ENCODE measurements at places on chromosomes 16 and 17.

- no peak for DNase-seq
Measured at GRCh38 chr17:8338753-8339140, 893 bp upstream of the ODF4 start.

DNA sequence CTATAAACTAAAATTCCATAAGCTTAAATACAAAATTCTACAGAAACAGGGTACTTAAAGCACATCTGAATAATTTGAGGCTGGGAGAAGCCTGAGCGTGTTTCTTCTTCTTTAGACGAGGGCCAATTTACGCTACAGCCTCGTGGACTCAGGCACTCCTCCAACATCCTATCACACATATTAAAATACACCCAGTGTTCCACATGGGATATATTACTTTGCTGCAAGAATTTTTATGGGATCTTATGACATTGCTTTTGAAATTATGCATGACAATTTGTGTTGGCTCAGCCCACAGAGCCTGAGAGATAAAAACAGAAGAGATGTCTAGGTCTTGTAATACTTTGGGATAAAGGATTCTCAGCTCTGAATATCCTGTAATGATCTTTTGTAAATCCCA, 3.5 kb upstream of the TANGO6 start:
- DNase-seq, result no peak

DNA sequence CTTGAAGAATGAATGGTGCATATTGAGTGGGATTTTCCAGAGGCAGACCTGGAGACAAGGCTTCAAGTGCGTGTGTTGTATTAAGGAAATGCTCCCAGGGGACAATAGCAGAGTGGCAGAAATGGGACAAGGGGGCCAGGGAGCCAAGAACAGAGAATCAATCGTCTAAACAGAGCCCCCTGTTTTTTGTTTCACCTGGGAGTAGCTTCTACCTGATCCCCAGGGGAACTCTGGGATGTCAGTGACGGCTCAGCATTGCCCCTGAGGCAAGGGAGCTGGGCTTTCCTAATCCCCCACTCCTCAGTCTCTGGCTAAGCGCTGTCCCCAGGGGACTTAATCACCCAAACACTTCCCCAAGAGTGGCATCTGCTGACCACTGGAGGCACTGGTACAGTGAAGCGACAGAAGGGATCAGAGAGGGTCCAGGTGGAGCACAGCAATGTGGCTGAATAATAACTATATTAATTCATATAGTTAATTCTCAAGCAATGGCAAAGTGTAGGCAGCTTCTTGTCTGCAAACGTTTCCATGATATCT, 35.7 kb upstream of the C16orf78 start:
- no peak for DNase-seq

GRCh38 chr17:77601054-77601979, 357.2 kb upstream of the TNRC6C start:
- no peak for DNase-seq

DNA sequence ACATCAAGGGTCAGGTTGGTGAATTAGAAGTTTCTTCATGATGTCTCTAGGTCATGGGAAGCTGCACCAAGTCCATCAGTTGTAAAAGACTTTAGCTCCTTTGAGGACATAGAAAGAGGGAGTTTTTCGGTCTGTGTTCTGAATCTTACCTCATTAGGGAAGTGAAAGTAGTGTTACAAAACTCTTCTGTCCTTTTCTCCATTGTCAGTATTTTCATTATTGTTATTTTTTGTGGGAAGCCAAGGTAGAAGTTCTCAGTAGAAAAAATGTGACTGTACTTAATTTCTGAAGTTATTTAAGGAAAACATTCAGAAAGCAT, 24.2 kb downstream of the MAP3K3 start:
- DNase-seq, result no peak

GRCh38 chr16:30033270-30033669, 2.2 kb upstream of the TLCD3B start:
- no peak for DNase-seq

DNA sequence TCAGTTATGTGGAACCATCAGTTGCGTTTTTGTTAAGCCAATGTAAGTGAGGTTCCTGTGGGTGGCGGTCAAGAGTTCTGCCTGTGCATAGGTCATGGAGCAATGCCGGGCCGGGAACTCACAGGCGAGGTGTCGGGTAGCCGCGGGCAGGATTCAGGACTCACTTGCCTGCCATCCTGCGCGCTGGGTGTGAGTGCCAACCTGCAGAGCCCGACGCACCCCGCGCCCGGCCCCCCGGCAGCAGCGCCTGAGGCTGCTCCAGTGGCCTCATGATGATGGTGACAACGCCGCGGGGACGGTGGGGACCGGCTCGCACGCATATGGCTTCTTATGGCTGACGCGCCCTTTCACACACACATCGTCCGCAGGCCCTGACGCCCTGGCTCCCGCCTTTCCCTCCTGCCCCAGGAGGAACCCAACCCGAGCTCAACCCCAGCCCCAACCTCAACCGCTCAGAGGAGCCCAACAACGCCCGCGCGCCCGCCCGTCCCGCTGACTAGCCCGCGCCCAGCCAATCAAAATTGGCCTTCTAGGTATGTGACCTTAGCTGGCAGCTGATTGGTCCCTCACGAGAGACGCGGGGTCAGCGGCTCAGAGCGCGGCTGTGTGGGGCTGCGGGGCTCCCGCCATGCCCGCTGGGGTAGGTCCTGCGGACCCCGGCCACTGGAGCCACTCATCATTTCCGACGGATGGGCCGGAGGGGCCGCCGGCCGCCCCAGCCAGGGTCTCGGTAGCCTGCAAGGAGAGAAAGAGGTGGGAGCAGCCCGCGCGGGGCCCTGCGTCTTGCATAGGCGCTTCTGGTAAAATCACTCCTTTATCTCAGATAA, at the start of gene C16orf95:
Gene C16orf95, minus strand, starts transcription at position 470 of the 827 bp plus-strand sequence. Its CDS starts 150 bp downstream, at position 320.
- DNase-seq, result peak; percentile 100

DNA sequence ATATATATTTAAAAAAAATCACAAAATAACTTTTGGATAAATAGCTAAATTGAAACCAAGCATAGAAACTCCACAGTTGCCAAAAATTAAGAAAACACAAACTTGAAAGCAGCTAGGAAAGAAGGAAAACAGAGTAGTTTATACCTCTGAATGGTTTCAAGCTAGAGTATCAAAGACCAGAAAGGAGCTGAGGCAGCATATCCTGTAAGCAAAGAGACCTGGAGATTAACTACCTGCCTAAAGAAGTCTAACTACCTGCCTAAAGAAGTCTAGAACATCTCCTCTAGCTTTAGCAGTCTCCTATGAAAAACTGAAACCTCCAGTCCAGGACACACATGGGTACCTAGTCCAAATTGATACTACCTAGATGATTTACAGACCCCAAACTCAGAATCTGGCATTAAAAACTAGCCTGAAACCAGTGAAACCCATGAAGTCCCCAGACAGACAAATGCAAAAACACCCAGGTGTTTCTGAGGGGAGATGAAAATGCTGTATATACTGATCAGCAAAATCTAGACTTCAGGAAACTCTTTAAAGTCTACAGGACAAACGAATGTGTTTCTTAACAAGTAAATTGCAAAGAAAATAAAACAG, 17.6 kb downstream of the APPBP2 start:
- no peak for DNase-seq

DNA sequence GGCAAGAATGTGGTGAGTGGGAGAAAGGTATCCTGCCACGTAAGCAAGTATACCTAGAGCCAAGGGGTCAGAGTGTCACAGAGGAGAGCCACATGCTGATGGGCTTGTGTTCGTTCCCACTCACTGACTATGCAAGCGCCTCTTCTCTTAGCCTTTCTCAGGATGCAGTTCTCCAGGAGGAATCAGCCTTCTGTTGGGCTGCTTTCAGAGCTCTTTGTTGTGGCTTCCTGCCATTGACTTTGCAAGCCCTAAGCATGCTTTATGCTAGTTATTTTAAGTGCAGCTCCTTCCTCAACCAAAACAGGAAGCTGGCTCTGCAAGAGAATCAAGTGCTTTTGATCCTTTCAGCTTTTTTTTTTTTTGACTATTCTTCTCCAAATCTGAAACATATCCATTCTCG, 66.6 kb downstream of the SIAH1 start:
- no peak for DNase-seq

GRCh38 chr17:48046296-48046695, 1.9 kb upstream of the NFE2L1 start:
- DNase-seq, result no peak

GRCh38 chr16:89378947-89379771, 111.2 kb downstream of the ANKRD11 start:
- DNase-seq, result no peak

DNA sequence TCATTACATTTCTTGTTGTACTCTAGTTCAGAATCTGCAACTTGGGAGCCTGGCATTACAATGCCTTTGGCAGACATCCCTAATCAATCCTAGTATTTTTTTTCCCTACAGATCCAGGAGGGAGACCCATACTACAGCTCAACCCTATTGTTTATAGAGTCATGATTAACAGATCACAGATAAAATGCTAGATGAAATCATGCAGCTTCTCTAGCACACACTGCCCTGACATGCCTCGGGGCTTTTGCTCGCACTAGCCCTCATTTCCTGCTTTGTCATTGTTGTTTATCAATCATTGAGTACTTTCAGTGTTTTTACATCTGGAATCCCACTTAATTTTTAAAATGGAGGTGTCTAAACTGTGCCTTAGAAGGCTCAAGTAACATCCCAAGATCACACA, 412.5 kb downstream of the CA10 start:
- DNase-seq, result no peak

GRCh38 chr16:47045023-47045422, 71.5 kb upstream of the DNAJA2 start:
- DNase-seq, result no peak

DNA sequence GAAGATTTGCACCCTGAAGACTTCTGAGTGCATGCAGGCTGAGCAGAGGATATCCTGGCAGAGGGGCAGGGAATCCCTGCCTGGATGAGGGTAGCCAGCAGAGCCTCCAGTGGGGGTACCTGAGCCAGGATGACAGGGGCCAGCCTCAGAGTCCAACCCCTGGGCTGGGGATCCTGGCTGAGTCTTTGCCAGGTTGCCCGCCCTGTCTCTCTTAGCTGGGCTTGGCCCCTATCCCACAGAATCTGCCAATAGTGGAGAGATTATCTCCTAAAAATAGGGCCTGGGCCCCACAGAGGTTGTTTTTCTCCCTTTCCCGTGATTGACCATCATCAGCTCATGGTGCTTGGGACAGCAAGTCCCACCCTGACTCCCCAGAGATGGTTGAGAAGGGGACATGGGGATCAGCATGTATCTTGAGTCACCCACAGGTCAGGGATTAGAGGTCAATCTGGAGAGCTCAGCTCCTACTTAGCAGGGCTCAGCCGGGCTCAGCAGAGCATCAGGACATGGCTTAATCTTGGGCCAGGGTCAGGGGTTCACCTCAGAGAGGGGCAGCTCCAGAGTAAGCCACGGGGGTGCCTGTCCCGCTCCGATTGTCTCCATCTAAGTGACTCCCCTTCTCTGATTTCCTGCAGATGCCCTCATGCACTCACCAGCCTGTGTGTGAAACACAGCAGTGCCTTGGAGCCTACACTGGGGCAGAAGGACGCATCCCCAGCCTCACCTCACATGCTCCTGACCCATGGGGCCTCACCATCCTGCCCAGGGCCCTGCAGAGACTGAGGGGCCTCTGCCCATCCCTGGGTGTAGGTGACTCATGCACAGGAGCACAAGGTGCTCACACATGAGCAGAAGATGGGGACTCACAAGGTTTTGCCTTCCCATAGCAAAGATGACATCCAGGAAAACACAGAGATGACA, 11.5 kb downstream of the CDH16 start:
- DNase-seq, result no peak

DNA sequence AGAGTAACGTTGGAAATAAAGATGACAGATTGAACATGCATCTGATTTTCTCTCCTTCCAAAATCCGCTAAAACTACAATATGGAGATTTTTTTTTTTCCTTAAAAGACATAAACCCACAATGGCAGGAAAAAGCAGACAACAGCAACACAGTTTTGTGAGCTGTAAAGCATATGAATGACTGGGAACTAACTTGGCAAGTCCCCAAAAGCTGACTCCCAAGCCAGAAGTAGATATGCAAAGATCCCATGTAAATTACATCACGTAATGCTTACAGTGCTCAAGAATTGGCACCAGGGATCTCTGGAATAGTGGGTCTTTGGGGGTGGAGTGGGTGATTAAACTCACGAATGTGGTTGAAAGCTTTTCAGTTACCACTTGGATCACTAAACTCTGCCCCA, 106.6 kb downstream of the ELAC2 start:
- DNase-seq, result no peak

DNA sequence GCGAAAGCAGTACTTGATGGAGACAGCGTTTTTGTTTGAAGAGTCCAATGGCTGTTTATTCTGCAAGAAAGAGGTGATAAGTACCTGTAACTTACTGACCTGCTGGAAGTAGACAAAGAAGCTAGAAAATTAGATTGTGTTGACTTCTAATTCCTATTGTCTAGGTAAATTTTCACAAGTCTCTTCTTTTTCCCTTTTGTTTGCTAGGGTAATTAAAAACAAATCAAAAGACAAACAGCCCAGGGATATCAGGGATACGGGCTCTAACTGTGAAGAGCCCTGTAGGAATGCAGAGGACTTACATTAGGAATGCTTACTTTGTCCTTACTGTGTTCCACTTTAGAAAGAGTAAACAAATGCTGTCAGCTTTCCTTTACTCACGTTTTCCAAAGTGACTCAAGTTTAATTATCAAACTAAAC, 7.0 kb downstream of the PSME3IP1 start:
- DNase-seq, result no peak

DNA sequence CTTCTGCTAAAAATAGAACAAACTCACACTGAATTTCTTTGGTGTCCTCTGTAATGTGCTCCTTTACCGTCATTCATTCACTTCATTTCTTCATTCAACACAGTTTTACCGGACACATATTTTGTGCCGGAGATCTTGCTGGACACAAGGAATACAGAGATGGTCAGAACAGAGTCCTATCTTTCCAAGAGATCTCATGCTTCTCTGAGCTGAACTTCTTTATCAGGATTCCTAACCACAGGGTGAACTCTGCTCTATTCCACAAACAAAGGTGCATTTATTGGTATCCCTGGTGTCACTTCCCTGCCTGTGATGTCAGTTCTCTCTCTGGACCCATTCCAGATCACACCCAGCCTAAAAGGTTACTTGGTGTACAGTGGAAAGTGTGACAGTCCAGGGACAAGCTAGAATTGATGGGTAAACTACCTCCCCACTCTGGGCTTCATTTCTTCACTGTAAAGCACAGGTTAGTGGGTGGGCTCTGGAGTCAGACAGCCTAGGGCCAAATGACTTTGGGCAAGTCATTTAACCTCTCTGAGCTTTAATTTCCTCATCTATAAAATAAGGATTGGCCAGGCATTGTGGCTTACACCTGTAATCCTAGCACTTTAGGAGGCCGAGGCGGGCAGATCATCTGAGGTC, 4.2 kb downstream of the IFI35 start:
- peak; percentile 33 for DNase-seq

GRCh38 chr16:66900721-66901441, 17.8 kb downstream of the CDH16 start:
- DNase-seq, result no peak

GRCh38 chr16:56195151-56195550, 3.9 kb downstream of the GNAO1 start:
- no peak for DNase-seq

DNA sequence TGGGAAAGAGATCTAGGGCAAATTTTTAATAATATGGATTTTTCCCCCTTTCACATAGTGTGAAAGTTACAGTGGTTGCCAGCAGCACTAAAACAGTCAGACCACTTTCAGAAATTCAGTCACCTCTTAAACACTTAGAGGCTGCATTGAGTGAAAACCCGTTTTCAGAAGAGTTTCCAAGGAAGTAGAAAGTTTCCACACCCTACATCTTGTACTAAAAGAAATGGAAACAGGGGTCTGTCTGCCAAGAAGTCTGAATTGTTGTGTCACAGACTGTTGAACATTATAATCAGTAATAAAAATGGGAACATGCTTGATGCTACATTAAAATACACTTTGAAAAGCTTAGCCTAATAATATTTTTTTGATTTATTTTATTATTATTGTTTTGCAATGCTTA, 278.9 kb upstream of the KCNJ16 start:
- no peak for DNase-seq

Data from urothelium cell line (cell line).